ENCODE measurements at places on chromosomes 5 and 9.

DNA sequence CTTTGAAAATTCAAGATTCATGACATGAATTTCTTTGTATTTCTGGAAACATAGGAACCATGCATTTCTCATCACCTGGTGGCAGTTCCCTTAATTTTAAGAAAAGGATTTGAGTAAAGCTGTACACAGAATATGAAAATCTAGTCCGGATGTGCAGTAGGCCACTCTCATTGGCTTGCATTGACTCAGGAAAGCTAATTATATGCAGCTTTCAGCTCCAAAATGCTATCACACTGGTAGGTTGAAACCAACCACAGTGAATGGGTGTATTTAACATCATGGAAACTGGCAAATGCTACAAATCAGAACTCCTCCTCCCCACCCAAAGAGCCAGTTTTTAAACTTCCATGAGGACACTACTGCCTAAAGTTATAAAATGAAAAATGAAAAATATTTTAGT lies 161.6 kb upstream of the FBXL17 start:
- no peak for DNase-seq

- DNase-seq, result no peak
Observed at GRCh38 chr5:140261403-140262171, 41.3 kb downstream of the PFDN1 start.

GRCh38 chr5:62059960-62060359 lies 246.0 kb upstream of the KIF2A start:
- no peak for DNase-seq

DNA sequence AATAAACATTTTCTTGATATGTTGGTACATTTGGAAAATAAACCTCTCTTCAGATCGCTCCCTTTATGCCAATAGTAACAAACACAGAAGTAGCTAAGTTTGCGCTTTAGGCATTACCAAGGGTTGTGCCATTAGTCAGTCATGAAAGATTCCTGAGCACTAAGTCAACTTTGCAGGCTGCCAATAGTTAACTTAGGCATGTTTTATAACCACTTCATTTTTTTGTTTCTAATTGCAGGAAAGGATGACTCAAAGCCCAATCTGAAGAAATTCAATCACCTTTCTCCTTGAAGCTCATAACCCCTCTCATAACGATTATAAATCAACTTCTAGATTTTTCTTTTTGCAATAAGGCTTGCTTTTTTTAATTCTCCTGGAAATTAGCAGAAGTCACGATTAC lies 517.0 kb downstream of the AGTPBP1 start:
- DNase-seq, result no peak

- no peak for DNase-seq
Observed at GRCh38 chr5:53946405-53947100, 363.8 kb downstream of the ARL15 start.

DNA sequence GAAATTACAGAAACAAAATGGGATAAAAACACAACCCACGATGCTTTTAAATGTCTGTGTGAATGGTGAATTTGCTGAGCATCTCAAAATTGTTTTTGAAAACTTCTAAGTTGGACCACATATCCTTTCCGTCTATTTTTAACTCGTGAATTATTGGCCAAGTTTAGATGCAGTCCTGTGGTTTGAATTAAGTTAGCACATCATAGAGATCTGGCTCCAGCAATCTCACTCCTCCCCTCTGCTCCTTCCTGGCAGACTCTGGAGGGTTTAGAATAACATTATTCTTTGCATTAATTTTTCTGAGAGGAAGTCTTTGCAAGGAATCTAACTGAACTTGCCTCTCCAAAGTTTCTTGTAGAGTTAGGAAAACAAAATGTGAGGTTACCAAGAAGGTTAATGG lies 14.5 kb upstream of the ANKRD55 start:
- no peak for DNase-seq

- no peak for DNase-seq
Observed at GRCh38 chr5:172235827-172236736, 42.1 kb downstream of the EFCAB9 start.

DNA sequence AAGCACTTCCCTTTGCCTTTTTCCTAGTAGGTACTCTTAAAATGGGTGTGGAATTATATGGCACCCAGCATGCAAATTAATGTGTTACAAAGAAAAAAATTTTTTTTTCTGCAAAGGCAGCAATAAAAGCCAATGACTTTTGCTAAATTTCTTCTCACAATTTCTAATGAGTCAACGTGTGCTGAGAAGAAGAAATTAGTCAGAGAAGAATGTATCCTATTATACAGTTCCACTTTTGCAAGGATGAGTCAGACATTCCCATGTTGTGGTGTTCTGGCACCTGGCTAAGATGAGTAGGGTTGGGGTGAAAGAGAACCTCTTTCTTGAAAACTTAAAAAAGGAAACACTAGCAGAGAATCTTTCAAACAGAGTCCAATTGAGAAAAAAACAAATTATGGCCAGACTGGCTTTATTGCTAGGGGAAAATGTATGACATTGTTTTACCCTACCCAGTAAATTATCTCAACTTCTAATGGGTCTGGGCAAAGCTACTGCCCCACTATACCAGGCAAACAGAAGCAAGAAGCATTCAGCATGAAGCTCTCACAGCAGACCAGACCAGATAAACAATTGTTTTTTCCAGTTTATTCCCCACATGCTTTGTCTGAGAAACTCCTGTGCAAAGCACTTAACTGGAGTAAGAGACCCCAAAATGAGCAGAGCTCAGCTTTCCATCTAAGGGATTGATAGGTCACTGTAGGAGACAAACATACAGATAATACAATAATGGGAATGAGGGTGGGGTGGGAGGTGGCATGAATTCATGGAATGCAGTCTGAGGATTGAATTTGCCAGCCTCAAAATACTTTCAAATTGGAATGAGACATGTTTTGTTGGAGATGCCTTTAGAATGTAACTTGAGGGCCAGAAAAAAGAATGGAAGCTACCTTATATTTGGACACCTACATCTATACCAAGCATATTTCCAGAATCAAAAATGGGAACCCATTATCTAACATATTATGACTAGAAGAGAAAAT lies 220.8 kb upstream of the RFX3 start:
- DNase-seq, result no peak

GRCh38 chr5:175032741-175033151 lies 308.4 kb downstream of the MSX2 start:
- DNase-seq, result no peak

DNA sequence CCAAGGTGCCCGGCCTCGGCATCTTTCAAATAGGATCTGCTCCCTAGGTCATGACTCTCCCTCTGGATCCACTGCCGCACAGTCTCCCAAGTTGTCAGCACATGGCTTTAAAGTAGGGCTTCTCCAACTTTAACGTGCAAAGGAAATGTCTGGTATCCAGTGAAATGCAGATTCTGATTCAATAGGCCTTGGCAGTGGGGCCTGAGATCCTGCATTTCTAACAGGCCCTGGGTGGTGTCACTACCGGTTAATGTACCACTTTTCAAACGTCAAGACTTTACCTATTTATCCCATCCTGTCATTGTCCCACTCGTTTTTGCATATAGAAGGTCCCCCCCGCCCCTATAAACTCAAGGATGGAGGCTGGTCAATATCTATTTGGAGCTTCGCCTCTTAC lies 137.6 kb upstream of the ZNF618 start:
- DNase-seq, result no peak

DNA sequence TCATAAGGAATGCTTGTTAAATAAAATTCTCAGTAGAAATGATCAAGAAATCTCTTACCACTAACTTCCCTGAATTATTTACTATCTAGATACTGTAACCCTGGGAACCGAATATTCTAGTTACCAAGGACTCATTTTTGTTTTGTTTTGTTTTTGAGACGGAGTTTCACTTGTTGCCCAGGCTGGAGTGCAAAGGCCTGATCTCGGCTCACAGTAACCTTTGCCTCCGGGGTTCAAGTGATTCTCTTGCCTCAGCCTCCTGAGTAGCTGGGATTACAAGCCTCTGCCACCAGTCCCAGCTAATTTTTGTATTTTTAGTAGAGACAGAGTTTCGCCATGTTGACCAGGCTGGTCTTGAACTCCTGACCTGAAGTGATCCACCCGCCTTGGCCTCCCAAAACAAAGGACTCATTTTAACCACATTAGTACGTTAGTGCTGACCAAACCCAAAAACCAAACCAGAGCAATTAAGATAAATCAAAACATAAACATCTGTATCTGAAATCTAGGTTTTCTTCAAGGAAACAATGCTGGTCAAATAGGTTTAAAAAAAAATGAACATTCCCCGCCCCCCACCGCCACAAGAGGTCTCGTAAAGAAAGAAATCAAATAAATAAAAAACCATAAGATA lies 3.7 kb downstream of the TXN start:
- DNase-seq, result no peak

DNA sequence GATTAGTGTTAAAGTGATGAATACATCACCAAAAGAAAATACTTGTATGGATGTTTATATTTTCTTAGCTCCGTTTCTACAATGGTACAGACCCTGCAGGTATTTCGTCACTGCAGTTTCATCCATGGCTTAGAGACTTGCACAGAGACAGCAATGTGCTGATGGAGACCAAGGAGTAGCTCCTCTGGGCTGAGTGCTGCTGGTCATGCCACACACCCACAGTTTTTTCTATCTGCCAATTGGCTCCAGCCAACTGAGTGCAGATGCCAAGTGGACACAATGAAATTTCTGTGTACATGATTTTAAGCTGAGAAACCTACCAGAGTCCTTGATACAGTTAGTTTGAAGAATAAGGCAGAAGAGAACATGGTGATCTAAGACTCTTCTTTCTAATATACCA lies 145.9 kb upstream of the ADCY2 start:
- DNase-seq, result no peak

GRCh38 chr9:126788634-126789349 lies 16.0 kb upstream of the ZBTB43 start:
- no peak for DNase-seq

GRCh38 chr5:142905348-142905747 lies 135.2 kb downstream of the ARHGAP26 start:
- DNase-seq, result no peak

GRCh38 chr9:80883426-80883825 lies 805.9 kb downstream of the TLE1 start:
- no peak for DNase-seq

DNA sequence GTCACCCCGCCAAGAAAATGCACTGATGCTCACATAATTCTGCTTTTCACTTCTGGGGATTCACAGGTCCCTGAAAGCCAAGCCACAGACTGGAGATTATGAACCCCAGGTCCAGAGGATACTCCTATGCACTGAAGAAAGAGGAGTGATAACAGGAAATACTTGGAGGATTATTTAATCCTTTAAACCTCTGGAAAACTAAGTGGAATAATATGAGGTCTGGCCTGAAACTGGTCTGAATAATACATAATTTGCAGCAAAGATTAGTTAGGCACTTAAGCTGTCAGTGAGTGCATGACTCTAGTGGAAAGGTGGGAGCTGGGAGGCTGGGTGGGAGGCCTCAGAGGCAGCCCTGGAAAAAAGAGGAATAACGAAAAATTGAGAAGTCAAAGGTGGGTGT lies 45.7 kb downstream of the MARCHF3 start:
- DNase-seq, result no peak

DNA sequence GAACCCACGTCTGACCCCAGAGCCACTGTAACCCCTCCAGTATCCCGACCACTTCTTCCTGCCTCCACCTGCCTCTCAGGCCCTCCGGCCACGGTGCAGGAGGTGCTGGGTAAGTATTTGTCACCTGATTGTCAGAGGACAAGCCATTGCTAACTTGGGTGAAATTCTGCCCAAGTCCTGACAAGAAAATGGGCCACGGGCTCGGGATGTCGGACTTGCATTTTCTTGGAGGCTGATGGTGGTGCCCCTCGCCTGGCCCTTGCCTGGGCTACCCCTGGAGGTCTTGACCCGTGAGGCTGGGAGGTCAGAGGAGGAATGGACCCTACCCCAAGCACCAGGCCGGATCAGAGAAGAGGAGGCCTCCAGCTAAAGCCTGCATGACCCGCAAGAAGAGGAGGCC lies 149.7 kb upstream of the COL5A1 start:
- no peak for DNase-seq

DNA sequence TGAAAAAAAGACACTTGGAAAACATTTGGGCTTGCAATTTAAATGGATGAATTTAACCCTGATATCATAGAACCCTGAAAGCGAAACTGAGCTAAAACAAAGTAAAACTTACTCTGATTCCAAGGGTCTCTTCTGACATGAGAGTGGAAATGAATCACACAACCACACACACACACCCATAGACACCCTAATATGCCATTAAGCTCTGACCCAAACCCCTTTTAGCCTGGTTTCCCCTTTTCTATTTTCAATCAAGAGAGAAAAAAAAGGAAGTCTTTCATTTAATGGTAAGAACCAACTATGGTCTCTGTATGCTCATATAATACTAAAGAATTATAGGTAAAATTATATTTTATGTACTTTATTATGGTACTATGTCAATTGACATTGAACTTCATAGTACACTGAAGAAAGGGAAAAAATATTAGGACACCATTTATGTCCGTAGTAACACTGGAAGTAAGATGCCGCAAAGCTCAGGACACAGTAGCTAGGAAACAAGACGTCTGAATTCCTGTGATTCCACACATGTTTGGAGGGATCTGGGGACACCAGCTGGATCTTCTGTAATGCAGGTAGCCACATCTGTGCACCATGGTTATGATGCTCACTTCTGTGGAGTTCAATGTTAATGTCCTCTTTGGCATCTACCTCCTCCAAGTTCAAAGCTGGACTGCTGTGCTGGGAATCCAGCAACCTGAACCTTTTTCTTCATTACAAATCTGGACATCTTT lies 95.8 kb downstream of the PCSK1 start:
- DNase-seq, result no peak

- DNase-seq, result no peak
Observed at GRCh38 chr9:89715318-89715858, 110.6 kb downstream of the GADD45G start.

DNA sequence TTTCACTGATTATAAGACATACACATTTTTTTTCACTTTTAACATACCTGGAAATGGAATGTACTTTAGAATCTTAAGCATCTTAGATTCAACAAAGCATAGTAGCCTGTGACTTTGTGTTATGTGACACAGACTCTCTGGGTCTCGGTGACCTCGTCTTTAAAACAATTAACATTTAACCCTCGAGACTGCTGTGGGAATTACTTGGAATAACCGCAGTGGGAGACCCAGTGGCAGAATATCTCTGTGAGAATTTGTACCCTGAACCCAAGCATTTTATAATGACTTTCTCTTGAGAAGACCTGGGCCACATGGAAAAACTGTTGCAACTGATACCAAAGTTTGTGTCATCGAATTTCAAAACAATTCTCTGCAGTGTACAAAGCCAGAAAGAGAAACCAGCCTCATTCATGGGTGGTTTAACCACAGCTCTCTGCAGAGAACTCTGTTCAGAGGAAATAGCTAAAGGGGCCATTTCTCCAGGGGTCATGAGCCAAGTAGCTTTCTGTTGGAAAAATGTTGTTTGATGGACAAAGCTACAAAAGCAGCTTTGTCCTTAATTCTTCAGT lies 10.0 kb upstream of the RETREG1 start:
- no peak for DNase-seq

- no peak for DNase-seq
Observed at GRCh38 chr5:145433077-145433476, 402.1 kb downstream of the PRELID2 start.

- no peak for DNase-seq
Observed at GRCh38 chr5:141039517-141039916, 11.7 kb upstream of the PCDHB1 start.

- no peak for DNase-seq
Observed at GRCh38 chr5:10315824-10316509, 8.3 kb upstream of the CMBL start.

Measured in NCI-H1930 (cell line).